ENCODE measurements at places on chromosomes 4 and X. TPM values are rescaled to one million over a fixed set of nuclear protein-coding genes. Genes with fewer than 3 reads are reported as not detected.

GRCh38 chr4:185879666-185880312 is 67.8 kb upstream of the SORBS2 start:
- no peak for DNase-seq

GRCh38 chr4:127071443-127071842 is 561.3 kb upstream of the INTU start:
- DNase-seq = no peak

GRCh38 chr4:141127884-141128283 is 5.4 kb downstream of the RNF150 start:
- DNase-seq = no peak

DNA sequence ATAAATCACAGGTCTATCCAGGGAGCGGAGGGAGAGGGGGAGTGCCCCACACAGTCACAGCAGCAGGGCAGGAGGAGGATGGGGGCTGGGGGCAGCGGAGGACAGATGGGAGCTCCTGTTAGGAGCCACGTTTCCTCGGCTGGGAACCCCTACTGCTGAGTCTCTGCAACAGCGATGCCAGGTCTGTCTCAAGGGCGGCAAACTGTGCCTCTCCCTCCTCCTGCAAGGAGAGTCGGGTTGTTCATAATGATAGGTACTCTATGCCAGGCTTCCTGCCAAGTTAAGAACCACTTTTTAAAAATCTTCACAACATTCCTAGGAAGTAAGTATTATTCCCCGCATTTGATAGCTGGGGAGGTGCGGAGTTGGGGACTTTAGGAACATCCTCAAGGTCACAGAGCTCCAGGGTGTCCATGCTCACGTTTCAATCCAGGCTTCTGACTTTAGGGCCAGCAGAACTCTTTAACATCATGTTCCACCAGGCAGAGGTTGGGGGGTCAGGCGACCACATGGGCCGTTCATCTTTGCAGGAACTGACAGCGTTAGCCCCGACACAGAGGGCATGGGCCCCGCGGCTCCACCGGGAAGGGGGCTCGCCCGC is 98.3 kb upstream of the MAML3 start:
- no peak for DNase-seq

DNA sequence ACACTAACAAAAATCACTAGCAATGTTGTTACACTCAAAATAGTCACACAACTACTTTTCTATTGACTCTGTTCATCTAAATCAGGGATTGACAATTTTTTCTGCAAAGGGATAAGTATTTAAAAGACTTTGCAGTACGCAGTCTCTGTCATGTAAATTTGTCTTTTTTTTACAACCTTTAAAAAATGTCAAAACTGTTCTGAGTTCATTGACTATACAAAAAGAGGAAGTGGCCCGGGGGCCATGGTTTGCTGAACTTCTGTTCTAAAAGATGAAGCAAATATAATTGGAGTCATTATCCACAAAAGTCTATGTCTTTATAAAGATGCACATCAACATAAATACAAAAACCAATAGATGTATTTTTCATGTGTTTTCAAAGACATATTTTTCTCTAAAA is 1310.3 kb downstream of the RPA4 start:
- DNase-seq = no peak

The RAB41 gene
- total RNA-seq = not detected

The CXorf65 gene
- total RNA-seq = not detected

The OTC gene
- not detected for total RNA-seq
